ENCODE measurements at places on chromosomes 7 and 10.
A peak's percentile ranks its signal among the peaks of the same experiment; 100 is the strongest.

- ATAC-seq = no peak
Measured at GRCh38 chr7:1059200-1060091, 15.1 kb downstream of the GPR146 start.

DNA sequence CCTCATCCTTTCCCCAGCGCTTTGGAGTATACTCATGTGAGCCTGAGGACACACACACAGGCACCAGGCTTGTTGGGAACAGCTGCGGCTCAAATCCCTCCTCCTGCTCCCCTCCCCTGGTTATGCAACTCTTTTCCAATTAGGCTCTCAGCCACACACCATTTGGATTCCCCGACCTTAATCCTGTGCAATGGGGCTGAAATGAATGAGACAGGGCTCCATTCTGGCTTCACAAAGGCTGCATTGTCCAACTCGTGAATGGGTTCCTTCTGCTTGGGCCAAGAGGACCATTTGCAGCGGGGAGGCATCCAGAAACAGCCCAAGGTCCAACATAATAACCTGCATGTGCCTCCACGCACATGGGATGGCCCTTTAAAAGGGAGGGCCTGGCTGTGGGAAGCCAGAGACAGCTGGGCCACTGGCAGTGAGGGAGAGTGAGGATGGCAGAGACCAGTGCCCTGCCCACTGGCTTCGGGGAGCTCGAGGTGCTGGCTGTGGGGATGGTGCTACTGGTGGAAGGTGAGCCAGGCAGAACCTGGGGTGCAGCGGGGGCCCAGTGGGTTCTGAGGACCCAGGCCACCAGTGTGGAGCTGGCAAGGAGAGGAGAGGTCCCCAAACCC is at the start of gene RGR:
TSS of gene RGR (plus strand) at position 403 of the 620 bp plus-strand sequence. CDS start at position 441, 38 bp downstream.
- ATAC-seq = no peak

DNA sequence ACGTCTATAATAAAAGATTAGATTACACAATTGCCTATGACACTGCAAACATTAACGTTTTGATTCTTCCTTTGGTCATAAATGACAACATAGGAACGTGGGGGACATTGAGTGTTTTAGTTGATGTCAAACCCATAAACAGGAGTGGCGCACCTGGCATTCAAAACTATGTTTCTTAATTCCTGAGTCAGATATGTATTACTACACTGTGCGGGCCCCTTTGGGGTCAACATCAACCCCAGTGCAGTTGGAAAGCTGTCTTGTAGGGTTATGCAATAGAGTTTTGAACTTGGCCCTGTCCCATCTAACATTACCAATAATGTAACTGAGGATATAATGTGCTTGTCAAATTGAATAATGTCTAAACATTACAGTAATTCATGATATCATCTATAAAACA is 156.5 kb downstream of the CSTF2T start:
- no peak for ATAC-seq

DNA sequence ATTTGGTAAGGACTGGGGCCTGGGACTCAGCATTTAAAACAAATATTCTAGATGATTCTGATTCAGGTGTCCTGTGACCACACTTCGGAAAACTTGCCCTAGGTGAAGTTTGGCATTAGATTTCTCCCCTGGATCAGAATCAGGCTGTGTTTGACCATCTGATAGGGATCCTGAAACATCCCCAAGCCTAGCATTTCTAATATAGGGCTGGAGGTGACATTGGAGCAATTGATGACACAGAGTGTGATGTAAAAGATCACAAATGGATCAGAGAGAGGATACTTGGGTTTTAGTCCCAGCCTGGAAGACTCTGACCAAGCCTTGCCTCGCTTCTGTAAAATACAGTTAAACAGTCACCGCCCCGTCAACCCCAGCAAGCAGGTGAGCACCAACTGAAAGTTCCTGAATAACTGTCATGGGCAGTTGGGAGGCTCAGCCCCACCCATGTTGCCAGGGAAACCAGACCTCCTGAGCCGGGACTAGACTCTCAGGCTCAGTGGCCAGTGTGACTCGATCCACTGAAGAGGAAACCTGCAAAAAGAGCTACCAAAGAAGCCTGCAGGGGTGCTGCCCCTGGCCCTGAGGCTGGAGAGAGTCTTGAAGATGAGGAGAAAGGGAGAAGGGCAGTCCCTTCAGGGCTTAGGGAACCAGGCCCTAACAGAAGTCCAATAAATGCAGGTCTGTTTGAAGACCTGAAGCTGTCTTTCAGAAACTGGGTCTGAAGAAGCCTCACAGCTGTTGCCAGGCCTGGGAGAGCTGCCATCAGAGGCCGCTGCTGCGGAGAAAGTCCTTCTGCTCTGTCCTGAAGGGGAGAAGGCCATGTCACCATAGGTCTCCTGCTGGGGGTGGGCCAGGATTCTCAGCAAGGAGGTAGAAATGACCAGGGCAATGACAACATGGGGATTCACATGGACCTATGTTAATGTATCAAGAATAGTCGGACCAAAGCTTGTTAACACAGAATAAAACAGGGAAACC is 126.1 kb upstream of the KCNMA1 start:
- no peak for ATAC-seq

GRCh38 chr7:45153233-45153632 is 4.4 kb upstream of the RAMP3 start:
- no peak for ATAC-seq

- ATAC-seq = peak; percentile 48
Measured at GRCh38 chr10:129104266-129105045, 362.6 kb upstream of the MGMT start.

GRCh38 chr10:60572511-60573194 is 183.0 kb upstream of the ANK3 start:
- ATAC-seq = peak; percentile 36

- ATAC-seq = peak; percentile 67
Measured at GRCh38 chr10:103765981-103766380, 89.4 kb downstream of the SH3PXD2A start.

- ATAC-seq = no peak
Measured at GRCh38 chr10:130409931-130410330, 273.7 kb downstream of the GLRX3 start.

DNA sequence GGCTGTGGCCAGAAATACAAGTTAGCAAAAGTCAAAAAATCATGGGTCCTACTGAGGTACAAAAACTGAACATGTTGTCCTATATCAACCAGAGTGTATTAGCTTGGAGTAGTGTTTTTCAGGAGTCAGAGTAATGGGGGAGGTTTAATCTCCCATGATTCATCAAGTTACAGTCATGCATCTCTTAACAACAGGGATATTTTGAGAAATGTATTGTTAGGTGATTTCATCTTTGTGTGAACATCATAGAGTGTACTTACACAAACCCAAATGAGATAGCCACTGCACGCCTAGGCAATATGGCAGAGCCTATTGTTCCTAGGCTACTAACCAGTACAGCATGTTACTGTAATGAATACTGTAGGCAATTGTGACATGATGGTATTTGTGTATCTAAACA is 14.9 kb upstream of the TES start:
- ATAC-seq = no peak

DNA sequence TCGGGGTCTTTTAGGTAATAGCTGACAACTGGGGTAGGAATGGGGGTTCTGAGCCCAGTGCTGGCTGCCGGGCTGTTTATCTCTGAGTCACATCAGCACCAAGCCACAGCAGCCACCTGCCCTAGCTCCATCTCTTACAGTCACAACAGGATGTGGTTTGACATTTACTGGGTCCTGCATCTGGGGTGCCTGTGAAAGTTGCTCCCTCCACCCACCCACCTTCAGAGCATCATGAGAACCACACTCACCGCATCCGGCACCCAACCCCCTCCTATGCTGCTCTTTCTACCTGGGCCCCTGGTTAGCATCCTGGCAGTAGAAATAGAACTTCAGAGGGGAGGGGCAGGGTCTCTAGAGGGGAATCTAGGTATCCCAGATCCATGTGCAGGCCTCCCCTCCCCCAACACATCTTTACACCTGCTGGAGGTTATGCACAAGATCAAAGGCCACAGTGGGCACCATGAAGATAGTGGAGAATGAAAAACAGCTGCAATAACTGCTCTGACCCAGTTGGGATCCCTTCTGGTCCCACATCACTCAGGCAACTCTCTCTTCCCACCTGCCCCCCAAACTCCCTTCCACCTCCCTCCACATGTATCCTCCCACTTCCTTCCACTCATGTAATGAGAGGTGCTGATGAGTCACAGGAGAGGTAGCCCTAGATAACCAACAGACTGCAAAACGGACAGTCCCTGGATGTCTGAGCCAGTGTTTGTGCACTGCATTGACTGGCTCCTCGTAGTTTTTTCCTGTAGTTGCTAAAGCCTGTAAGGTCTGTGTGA is 38.2 kb downstream of the PRSS2 start:
- ATAC-seq = peak; percentile 72

DNA sequence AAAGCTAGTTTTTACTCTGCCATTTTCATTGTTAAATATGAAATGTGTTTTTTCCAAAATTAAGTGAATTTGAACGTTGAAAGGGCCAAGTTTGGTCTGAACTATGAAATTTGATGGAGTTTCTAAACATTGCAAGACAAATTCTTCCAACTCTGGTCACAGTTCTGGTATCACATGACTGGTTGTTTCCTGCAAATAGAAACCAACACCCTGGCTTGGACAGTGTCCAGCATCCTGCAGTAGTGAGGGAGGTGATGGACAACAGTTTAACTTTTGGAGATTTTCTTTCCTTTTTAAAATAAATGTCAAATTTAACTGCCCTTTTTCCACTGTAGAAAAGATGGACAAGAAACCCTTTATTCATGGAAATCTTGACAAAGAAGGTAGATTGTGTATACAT is 54.8 kb upstream of the AGBL3 start:
- ATAC-seq = no peak

- ATAC-seq = no peak
Measured at GRCh38 chr7:132075515-132075914, 500.8 kb downstream of the PLXNA4 start.

DNA sequence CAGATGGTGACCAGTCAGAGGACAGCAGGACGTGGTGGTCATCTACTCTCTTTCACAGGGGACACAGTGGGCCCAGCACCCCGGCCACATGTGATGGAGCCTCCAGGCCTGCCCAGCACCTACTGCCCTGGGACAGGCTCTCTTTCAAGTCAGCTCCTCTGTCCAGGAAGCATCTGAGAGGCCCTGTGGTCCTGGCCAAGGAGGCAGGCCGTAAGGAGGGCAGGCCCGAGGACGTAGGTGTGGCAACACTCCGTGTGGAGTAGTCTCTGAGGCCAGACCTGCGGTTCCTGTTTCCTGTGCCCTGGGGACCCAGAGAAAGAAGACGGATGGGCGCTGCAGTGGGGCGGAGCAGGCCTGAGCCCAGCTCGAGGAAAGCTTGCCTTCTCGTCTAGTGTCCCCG is 179.2 kb downstream of the EBF3 start:
- no peak for ATAC-seq
